ENCODE measurements at places on chromosomes 3 and 15.

DNA sequence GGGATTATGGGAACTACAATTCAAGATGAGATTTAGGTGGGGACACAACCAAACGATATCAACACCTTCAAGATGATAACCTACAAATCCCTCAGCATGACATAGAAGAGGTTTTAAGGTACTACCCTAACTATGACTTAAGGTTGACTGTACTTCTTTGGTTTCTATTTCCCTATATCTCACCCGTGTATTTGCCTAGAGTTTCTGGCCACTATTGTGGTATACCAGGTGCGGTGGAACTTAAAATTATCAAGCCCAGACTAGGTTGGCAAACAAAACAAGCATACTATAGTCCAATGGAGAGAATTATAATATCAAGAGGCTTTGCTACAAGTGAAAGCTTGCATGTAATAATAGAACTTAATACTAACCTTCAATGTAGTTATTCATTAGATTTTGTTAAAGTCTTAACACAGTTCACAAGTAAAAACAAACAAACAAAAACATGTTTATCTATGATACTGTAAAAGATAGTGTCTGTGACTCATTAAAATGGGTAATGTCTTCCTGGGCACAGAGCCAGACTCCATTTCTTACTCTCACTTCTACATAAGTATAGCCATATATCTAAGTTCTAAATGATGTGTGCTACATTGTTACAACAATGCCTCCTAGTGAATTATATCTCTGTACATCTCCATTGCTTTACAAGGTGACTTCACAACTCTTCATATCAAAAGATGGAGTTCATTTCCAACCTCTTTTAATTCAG is 479.1 kb downstream of the ZBBX start:
- DNase-seq = no peak

DNA sequence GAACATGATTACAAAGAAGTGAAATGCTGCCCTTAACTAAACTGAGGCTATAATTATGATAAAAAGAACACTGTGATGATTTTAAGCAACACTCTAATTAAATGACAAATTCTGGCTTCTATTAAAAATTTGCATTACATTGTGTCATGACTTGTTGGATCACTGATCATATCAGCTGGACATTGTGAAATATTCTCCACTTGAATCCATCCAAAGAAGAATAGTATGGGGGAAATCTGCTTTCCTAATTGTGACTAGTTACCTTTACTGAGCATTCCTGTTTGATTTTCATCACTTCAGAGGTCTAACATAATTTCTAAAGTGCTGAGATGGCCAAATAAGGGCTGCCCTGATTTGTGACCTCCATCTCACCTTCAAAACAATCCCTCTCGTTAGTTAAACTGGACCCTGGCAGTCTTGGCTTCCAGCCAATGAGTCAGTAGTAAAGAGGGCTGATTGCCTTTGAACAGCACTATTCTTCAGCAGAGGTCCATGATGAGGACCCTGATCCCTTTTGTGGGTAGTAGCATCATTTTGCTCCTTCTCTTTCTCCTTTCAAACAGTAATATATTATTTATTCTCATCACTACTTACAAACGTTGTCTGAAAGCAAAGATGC is 53.5 kb upstream of the LEKR1 start:
- DNase-seq = no peak

- DNase-seq = no peak
Observed at GRCh38 chr3:172100482-172100881, 61.1 kb downstream of the FNDC3B start.

DNA sequence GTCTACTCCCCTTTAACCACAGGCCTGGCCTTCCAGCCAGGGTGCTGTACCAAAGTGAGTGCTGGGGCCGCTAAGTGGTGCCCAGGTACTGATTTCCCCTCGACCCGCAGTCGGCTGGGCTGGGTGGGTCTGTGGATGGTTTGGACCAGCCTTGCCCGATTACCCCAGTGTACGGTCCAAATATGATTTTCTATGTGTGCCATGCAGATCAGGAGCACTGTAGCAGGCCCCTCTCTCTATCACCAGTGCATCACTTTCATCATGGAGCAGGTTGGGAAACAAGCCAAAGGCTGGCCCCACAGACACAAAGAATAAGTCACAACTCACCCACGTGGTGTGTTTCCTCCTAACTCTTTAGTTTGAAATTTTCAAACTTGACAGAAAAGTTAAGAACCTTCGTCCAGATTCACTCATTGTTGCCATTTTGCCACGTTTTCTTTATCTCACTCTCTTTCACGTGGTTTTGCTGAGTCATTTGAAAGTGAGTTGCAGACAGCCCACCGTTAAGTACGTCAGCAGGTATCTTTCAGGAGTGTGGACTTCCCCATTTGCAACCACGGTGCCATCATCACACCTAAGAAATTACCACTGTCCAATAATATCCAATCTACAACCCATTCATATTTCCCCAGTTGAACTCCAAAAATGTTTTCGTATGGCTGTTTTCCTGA is 37.0 kb downstream of the ZNF710 start:
- no peak for DNase-seq

GRCh38 chr3:156253150-156253549 is 132.8 kb downstream of the KCNAB1 start:
- DNase-seq = no peak

- DNase-seq = no peak
Observed at GRCh38 chr15:65804252-65804931, 12.3 kb upstream of the DENND4A start.

DNA sequence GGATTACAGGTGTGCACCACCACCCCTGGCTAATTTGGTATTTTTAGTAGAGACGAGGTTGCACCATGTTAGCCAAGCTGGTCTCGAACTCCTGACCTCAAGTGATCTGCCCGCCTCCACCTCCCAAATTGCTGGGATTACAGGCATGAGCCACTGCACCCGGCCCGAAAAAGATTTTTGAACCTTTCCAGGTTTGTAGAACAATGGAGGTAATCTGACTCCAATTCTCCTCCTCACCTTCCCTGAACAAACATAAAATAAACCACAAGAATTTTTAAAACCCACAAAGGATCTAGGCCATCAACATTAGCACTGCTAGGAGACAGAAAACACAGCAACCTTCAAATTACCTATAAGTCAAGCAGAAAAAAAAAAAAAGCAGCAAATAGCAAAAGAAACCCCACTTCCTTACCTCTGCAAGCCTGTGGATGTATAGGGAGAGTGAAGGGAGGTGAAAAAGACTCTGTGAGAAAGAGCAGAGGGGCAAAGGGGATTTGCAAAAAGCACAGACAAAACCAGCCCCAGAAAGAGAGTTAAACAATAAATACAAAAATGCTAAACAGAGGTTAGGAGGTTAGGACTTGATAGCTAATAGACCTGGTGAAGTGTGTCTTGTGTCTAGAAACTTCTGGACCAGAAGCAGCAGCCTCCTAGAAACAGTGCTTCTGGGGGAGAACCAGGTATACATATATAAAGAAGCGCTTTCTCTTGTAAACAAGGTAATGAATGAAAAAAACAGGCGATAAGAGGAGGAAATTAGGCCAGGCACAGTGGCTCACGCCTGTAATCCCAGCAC is 32.1 kb downstream of the TFDP2 start:
- DNase-seq = no peak

- DNase-seq = no peak
Observed at GRCh38 chr3:126345641-126346460, 11.4 kb downstream of the KLF15 start.

DNA sequence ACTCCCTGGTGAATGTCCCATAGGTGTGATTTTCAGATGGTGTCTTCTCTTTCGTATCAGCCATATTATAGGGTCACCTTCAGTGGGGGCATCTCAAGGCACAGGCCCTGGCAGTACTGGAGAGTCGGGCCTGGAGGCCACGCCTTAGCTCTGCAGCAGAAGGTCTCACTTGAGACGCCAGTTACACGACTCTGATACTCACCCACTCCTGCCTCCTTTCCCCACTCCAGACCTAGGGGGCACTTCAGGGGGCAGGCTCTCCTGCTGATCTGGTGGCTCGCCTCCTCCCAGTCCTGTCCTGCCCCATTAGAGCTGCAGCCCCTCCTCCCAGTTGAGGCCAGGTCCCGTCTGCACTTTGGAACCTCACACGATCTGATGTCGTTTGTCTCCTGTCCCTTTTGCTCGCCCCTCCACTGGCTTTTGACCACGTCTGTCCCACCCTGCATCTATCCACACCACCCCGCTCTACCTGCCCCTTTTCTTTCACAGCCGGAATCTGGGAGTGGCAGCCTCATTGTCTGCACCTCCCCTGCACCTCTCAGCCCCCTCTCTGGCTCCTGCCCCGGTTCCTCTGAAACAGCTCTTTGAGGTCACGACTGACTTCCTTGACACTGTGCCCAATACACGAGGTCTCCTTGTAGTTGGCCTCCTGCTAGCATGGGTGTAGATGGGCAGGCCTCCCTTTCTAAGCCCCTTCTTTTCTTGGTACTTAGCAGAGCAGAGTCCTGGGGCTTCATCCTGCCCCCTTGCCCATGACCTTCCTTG is 181.9 kb downstream of the NSMCE3 start:
- DNase-seq = no peak

DNA sequence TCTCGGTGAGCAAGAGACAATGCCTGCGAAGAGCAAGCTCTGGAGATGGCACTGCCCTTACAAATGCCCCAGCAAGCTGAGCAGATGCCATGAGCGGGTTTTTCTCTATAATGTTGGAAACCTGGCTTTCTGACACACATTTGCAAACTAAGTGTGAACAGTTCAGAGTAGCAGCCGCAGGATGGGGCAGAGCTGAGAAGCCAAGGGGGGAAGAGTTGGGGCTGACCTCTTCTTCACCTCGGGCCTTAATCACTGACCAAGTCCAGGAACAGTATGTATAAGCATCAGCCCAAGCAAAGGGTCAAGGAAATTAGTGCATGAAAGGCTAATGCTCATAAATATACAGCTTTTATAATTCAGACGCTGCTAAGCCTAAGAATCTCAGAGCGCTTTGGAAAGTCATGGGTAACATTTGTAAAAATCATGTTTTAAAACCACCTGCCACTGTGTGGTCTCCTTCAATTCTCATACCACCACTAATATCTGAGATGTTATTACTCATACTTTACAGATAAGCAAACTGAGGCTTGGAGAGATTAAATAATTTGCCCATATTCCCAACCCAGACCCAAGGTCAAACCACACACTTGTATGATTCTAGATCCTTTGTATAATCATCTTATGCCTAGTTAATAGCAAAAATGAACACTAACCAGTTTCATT is 603.4 kb downstream of the FOXP1 start:
- DNase-seq = no peak

GRCh38 chr3:154971771-154972326 is 108.3 kb upstream of the MME start:
- no peak for DNase-seq

DNA sequence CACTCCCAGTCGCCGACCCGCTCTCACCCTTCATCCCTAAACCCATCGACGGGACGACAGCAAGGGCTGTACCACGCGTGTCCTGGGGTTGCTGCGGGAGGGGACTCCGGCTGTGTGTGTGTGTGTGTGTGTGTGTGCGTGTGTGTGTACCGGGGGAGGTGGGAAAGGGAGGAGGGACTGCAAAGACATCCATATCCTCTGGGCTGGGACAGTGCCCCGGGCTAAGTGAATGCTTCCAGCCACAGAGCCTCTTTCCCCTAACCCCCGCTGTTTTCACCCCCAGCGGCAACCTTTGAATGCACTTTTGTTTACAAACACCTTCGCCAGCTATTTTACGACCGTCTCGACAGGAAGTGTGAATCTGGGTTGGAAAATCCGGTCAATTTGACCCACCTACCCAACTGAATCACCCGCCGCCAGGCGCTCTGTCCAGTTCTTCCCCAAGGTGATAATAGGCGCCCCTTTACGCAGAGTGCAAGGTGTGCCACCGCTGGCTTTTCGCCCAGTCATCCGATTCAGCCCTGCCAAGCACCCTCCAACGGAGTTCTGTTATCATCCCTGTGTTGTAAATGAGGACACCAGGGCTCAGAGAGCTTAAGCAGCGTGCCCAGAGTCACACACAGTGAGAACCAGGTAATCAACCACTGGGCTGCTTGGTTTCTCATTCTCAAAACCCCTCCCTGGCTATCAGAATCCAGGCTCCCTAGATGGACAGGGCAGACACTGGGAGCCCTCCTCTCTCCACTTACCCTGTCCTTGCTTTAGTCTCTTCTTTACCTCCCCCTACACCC is 739 bp upstream of the AMOTL2 start:
- DNase-seq = no peak

DNA sequence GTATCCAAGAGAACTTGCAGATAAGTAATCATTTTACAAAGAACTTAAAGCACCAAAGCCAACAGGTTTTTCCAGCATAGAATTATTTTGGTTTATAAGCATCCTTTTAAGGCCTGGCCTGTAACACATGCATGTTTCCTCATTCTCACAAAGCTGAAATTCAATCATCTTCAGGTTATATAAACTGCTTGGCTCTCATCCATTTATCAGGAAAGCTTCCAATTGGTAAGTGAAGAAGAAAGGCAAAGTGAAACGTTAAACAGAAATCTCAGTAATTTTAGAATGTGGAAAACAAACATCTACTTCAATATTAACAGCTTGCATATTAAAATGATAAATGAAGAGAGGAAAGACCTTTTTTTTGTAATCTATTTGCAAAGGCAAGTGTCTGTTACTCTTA is 1.6 kb downstream of the SERP1 start:
- DNase-seq = peak; percentile 12

GRCh38 chr3:146476094-146476740 is 6.9 kb upstream of the PLSCR2 start:
- DNase-seq = no peak
